HFFc6 (cell line): ENCODE measurements at places on chromosomes 1 and 21.
A peak's percentile ranks its signal among the peaks of the same experiment; 100 is the strongest.

GRCh38 chr1:156140879-156141707 is 12.3 kb upstream of the SEMA4A start:
- DNase-seq = peak; percentile 33

DNA sequence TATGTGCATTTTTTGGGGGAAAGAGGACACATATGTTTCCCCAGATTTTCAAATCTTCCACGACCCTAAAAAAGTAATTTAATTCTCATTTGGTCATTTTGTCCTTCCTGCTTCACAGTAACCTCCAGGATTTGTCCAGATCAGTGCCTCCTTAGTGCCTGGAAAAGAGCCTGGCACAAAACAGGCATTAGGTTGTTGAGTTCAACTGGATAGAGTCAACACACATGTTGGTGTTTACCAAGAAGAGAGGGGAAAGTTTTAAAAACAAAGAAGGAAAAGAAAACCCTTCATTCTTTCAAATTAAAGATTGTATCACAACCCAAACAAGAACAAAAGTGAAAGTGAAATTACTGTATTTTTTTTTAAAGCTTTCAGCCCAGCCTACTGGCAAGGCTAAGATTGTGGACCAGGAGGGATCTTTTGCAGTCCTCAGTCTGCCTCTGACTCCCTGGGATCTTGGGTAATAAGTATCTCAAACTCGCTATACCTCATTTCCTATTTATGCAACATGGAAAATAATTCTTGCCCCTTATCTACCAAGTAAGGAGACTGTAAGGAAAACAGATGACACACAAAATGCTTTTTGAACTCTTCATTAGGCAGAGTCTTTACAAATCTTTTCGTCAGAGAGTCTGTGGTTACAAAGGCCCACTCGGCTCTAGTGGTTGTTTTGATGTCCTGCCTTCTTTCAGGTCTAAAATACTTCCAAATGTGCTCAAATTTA is 57.8 kb downstream of the ZNF281 start:
- DNase-seq = peak; percentile 98

DNA sequence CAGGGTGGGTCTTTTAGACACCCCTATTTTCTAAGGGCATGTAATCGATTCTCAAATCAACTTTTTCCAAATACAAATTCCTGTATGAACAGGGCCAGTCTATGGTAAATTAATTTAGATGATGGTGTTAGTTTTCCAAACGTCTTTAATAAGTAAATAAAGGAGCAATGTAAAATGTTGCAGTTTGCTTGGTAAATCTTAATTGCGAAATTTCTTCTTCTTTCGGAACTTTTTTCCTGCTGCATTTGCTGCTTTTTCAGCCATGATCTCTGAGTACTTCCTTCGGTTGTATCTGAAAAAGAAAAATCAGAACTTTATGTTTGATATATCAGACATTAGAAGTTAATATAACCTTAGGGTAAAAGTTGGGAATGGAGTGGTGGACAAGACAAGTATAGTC is 9.4 kb downstream of the DNTTIP2 start:
- no peak for DNase-seq

DNA sequence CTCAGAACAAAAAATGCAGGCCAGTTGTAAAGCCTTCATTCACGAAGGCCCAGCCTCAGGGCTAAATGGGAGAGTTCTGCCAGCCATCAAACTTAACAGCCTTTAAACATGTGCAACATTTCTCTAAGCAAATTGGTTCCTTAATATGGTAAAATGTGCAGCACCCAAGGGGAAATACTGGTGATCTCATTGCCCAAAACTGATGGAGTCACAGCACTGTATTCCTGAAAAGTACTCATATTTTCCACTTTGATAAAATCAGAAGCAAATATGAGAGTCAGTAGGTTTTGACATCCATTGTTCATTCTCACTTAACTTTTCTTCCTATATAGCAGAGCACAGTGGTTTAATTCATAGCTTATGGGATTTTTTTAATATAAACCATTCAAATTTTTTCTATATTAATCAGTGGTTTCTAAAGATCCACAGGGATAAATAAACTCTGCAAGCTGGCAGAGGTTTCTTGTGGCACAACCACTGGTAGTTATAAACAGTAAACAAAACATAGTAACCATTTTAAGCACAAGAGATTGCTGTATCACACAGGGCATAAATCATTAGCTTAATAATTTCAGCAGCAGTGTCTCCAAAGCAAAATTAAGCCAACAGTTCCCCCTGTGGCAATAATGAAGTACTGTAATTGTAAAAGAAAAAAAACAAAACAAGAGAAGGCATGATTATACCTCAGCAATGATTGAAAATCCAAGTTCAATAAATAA is 106.9 kb upstream of the LYPLAL1 start:
- DNase-seq = peak; percentile 80
